ENCODE measurements at places on chromosomes 4 and X. TPM values are rescaled to one million over a fixed set of nuclear protein-coding genes. Genes with fewer than 3 reads are reported as not detected.

DNA sequence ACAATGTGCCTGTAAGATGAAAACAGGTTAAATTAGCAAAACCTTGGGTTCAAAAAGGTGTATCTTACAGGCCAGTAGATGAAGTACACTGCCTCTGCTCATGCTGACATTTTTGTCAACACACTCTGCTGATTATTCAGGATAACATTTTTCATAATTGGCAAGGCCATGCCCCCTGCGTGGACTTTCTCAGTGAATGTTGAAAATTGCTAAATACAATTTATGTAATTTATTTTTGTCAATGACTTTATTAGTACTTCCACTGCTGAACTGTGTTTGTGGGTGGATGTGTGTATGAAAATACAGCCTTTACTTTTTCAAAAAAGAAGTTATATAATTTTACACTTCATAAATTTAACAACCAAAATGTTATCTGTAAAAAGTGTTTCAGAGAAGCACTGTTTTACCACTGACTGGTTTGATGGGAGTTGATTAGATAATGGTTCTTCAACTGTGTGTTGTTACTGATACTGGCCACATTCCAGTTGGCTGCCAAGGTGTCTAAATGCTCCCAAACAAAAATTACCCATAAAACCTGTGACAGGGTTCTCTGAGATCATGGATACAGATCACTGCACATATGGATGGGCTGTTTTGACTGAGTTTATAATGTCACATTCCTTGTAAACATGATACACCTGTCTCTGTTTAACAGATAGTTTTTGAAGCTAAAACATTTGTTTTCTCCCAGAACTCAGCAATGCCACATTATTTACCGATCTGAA, 151.9 kb upstream of the SLC7A11 start:
- no peak for DNase-seq

DNA sequence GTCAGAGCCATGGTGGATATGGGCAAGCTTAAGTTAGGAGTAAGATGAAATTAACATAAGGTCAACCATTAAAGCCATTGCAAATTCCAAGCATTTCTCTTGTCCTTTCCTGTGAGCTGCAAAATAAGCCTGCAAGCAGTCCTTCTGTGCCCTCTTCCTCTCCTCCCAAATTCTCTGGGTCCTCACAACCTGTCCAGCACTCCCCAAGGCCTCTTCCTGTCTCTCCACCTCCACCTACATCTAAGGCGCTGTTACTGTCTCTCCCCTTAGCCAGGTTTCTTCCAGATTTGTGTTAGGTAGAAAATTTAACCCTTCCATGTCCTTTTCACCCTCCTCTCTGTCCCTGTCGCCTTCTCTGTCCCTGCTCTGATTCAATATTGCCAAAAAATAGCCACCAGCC, 22.2 kb downstream of the ETDC start:
- no peak for DNase-seq

DNA sequence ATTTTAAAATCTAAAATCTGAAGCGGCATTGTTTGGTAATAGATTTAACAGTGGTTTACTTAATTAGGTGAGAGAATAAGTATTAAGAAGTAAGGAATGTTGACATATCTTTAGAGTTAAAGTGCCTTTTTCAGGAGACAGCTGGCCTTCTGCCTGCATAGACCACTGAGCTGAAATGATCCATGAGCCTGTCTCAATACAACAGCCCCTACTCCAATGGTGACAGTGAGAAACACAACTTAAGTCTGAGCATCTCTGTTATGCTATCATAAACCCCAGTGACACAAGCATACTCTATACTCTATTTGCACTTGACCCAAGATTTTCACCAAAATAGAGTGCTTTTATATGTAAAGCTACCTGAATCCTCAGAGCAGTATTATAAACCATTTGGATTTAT, 137.9 kb downstream of the GRIA2 start:
- DNase-seq = no peak

DNA sequence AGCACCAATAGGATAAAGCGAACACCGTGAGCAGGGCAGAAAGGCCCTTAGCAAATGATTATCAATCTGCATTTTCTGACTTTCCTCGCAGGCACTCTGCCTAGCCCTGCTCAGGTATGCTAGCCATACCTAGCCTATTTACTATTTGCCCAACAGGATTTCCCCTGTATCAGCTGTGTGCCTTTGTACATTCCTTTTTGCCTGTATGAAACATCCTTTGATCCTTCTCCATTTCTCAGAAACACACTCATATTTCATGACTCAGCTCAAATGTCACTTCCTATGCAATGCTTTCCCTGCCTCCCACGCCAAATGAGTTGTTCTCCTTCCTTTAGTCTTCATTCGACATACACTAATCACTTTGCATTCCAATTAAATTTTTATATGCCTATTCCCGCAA, 37.2 kb downstream of the PCDH7 start:
- no peak for DNase-seq

DNA sequence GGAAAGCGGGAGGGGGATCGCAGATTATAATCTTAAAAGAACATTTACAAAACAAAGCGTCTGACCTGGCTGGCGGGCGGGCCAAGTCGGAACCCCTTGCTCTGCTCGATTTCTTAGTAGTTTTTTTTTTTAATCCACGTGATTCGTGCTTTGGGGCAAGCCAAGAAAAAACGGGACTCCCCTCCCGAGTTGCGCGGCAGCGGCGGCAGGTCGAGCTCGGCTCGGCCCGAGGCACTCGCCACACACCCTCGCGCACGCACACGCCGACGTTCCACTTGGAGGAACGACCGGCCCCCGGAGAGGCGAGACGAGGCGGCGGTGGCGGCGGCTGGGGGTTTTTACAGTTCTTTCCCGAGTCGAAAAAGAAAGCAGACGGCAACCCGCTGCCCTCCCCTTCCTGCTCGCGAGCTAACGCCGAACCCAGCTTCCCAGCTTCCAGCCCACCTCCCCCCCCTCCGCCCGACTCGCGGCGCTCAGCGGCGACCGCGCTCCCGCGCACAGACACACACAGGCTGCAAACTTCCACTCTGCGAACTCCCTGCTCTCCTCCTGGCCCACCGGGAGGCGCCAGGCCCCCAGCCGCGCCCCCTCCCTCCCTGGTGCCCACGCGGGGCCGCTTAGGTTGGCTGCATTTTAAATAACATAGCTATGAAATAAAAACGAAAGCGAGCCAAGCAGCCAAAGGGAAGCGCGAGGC, 1.2 kb downstream of the BCOR start:
- DNase-seq = no peak

GRCh38 chrX:8364369-8365141, 100.1 kb upstream of the VCX3B start:
- DNase-seq = no peak

DNA sequence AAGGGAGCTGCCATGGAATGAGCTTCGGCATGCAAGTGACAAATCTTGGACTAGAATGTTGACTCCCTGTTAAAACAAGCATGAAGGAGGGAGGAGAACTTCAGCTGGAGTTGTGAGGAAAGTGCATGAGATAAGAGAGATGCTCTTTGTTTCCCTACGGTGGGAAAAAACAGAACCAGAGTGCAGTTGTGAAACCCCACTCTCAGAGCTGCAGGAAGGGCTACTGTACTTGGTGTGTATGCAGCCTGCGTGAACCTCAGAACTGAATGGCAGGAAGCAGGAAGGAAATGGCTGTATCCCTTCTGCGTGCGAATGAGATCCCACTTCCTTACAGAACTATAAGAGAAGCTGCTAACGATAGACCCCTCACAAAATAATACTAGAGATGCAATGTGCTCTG, 57.2 kb downstream of the EGF start:
- DNase-seq = no peak

GRCh38 chr4:122469457-122469856, 12.9 kb upstream of the IL2 start:
- no peak for DNase-seq

DNA sequence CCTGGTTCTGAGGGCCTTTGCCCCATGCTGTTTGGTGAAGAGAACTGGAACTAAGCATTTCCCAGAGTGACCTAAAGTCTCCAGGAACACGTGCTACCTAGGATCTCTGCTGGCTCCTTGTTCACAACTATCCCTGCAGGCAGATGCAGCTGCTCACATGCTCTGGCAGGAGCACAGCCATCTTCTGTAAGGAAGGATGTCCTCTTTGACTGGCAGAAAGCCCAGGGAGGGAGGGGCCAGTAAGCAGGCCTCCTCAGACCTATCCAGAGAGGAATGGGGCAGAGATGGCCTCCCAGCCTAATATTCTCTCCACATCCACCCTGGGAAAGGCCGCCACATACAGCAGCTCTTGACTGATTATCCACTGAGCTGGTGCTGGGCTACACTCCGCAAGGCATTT, 142.8 kb upstream of the EOLA2 start:
- no peak for DNase-seq

DNA sequence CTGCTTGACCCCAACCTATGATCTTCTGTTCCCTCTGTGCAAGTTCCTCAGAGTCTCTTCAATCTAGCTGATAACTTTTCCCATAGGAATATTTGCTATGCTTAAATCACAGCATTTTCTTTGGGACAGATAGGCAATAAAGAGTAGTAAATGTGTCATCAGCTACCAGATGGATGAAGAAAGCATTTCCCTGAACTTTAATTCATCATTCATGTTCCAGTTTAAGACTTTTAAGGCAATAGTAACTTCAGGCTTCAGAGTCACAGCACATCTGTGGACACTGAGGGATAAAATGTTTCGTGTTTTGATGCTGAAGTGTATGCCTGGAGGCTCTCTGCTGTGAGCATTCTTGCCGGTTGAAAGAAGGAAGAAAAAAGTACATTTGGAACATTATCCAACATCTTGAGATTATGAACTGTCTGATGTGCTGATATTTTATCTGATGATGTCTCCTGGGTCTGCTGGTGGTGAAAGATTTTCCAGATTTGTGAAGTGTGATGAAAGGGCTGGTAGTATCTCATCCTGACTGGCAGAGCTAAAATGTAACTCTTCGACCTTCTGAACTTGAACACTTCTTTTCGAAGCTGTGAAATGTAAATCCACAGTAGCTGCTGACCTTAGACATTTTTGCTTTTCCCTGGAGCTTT, 133.7 kb downstream of the DCLK2 start:
- DNase-seq = no peak

- DNase-seq = no peak
Observed at GRCh38 chr4:156662921-156663320, 308.7 kb downstream of the PDGFC start.

The CXCL9 gene
- 1.2 TPM for total RNA-seq

The BTK gene
- 7.7 TPM for total RNA-seq

The PDCL2 gene
- total RNA-seq = not detected

GRCh38 chr4:165827018-165827417, 46.0 kb upstream of the TLL1 start:
- DNase-seq = no peak

GRCh38 chr4:164192844-164193243, 561.1 kb upstream of the SMIM31 start:
- no peak for DNase-seq

- no peak for DNase-seq
Observed at GRCh38 chrX:52346174-52347165, 22.4 kb upstream of the XAGE2 start.

DNA sequence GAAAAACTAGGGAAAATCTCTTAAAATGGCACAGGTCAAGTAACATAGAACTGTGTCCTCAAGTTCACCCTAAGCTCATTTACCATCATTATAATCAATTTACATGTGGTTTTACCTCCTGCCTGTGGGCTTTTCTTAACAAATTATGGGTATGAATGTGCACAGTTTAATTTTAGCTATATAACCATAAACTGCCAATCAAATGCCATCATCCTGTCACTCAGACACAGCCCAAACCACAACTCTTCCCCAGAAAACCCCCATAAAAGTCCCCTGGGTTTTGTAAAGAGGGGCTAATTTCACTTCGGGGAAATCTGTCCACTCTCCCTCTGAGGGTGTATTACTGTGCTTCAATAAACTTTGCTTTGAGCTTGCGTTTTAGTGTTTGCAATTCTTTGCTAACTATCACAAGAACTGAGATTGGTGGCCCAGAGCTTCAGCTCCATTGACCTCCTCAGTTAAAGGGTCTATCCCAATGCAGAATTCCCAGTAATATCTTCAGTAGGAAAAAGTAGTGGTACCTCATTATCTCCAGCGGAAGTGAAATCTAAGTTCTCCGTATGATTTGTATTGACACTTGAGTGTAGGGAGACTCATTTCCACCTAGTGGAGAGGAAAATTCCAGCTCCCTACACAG, 394.6 kb downstream of the SPOCK3 start:
- no peak for DNase-seq

The LIMCH1 gene
- 95.3 TPM for total RNA-seq

The MSX1 gene
- 11.0 TPM for total RNA-seq

GRCh38 chrX:18992829-18993228, 8.9 kb upstream of the PHKA2 start:
- no peak for DNase-seq

GRCh38 chrX:72304877-72305276, 837 bp downstream of the CITED1 start:
- DNase-seq = no peak

- no peak for DNase-seq
Observed at GRCh38 chr4:121514443-121514842, 133.6 kb upstream of the QRFPR start.

The OTC gene
- not detected for total RNA-seq

The PF4V1 gene
- not detected for total RNA-seq

GRCh38 chr4:184477201-184477999, 3.0 kb upstream of the IRF2 start:
- DNase-seq = no peak

DNA sequence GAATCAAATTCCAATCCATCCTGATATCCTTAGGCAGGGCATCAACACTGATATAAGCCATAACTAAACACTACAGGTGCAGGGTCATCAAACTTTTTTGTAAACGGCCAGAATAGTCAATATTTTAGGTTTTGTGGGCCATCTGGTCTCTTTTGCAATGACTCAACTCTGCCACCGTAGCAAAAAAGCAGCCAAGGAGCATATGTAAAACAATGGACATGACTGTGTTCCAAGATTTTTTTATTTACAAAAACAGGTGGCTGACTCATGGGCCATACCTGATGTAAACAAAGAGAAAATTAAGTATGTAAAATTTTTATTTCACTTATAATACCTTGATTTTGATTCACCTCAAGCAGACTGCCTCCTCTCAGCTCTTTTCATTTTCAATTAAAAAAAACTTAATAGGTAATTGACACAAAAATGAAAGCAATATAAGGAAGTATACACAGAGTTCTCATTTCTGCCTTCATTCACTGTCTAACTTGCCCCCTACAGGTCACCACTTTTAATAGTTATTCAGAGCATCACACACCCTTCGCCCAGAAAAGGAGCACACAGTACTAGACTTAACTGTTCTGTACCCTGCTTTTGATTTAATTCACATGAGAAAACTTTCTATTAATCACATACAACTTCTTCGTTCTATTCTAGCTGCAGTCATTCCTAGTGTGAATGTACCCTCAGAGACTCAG, 35.3 kb upstream of the GPM6B start:
- DNase-seq = no peak

- no peak for DNase-seq
Observed at GRCh38 chr4:140893939-140894338, 137.8 kb upstream of the TBC1D9 start.

DNA sequence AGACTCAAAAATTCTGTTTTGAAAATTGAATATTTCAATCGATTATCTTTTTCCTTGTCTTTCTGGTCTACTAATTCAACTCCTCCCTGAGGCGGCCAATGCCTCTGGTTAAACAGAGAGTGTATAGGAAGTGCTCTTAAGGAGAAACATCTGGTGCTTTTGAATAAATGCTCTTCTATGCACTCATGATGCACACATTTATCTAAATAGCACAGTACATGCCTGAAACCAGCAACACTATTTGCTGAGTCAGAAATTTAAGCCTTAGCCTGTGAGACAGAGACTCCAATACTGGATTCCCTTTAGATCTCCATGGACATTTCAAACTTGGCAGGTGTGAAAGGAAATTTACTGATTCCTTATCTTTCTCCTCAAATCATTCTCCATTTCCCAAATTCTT, 118.6 kb downstream of the SLIT2 start:
- DNase-seq = no peak

The TMEM144 gene
- 22.6 TPM for total RNA-seq

- no peak for DNase-seq
Observed at GRCh38 chrX:134173541-134174272, 63.3 kb upstream of the CCDC160 start.
